SJSA1 (cell line): ENCODE measurements at places on chromosomes 4 and X.

- DNase-seq, result peak; percentile 83
These were observed 92.7 kb downstream of the SYNPO2 start for GRCh38 chr4:118981171-118981838.

- no peak for DNase-seq
These were observed 291.7 kb downstream of the FBXO8 start for GRCh38 chr4:173991814-173992213.

DNA sequence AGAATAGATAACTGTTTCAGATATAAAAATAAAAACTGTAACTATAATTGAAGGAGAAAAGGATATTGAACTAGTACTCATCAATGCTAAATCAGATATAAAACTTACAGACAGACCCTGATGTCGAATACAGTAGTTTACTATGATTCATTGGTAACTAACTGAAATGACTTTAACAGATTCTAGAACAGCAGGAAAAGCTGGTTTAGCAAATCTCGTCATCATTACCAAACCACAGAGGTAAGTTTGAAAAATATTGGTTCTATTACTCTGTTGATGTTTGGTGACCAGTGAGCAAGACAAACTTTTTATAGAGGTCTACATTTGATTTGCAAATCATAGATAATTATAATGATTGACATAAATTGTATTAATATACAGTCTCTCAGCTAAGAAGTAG is 551.4 kb upstream of the ADGRL3 start:
- no peak for DNase-seq

DNA sequence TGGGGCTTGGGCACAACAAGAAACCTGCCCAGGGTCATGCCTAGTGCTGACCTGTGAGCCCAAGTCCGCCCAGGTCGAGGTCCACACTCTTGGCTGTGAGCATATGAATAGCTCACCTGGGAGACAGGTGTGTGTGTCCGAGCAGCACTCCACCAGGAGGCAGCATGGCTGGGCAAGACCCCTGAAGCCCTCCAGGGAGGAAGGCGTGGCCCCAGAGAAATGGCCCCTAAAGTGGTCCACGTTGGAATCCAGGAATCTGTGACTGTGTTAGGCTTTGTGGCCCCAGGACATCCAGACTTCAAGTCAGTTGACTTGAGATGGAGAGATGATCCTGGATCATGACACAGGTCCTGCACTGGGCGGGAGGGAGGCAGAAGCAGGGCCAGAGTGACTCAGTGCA is 138.8 kb downstream of the CPZ start:
- DNase-seq, result peak; percentile 10

- DNase-seq, result no peak
These were observed 457.2 kb downstream of the GALNTL6 start for GRCh38 chr4:172270397-172270796.

- DNase-seq, result no peak
These were observed 182.0 kb downstream of the PALLD start for GRCh38 chr4:168678751-168679366.

GRCh38 chr4:6889101-6889735 is 20.4 kb upstream of the TBC1D14 start:
- no peak for DNase-seq

DNA sequence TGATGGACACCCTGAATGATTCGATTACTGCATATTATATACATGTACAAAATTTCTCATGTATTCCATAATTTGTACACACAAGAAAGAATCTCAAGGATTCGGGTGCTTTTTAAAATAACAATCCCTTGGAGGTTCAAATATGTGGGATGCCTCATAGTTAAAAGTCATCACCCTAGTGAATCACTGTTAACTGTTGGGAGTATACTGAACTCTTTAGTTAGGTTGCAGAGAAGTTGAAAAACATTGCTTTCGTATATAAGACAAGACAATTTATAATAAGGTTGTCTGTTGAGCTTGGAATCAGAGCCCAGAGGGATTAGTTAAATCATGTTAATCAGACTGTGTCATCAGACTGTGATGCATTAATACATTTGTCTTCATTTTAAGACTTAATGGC is 15.6 kb downstream of the DCK start:
- no peak for DNase-seq

- DNase-seq, result no peak
These were observed 212.0 kb upstream of the KLF3 start for GRCh38 chr4:38452009-38452408.

DNA sequence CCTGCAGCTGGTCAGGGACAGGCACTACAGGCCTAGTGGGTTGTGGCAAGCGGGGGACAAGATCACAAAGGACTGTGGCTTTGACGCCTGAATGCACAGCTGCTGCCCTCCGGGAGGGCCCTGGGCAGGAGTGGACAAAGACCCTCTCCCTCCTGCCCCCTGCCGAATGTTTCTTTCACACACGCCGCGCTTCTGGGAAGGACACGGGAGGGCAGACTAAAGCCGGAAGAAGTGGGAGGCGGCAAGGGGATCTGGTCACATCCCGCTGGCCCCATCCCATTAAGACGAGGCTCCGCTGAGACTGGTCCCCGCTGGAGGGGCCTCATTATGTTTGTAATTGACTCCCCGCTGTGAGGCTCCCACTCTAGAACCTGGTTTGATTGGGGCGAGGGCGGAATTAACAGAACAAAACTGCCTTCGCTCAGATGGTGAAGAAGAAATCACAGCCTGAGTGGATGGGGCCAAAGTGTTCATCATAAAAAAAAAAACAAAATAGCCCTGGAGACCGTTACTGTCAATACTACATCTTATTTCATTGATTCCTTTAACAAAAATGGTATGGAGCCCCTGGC is 37.8 kb upstream of the PSAPL1 start:
- DNase-seq, result no peak

GRCh38 chrX:136667446-136668168 is 19.6 kb downstream of the CD40LG start:
- DNase-seq, result no peak

DNA sequence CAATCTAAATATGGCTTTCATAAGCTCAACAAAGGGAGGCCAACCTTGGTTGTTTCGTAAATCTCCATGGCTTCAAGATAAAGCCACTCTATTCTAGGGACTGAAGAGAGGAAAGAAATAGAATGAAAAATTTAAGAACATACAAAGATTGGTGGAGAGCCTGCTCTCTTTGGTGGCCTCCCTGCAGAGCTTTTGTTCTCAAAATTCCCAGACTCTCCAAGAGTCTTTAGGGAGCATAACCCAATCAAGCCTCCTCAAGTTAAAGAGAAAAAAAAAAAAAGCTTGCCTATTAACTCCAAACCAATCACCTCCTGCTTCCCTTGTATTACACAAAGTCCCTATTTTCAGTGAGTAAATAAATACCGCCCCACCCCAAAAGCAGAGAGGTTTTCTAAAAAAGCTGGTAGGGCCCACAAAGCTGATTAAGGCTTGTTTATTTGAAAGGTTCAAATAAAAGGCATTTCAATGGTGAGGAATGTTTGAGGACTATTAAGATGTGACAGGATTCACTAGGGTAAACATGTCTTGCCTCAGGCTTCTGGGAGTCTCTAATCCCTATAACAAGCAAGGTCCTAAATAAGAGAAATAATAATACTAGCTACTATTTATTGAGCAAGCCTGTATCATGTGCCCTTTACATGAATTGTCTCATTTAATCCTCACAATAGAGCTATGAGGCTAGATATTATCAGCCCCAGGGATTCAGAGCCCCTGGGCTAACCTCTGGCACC is 71.6 kb downstream of the GPC3 start:
- DNase-seq, result peak; percentile 43

- DNase-seq, result no peak
These were observed 19.4 kb upstream of the STPG2 start for GRCh38 chr4:98162696-98163095.

DNA sequence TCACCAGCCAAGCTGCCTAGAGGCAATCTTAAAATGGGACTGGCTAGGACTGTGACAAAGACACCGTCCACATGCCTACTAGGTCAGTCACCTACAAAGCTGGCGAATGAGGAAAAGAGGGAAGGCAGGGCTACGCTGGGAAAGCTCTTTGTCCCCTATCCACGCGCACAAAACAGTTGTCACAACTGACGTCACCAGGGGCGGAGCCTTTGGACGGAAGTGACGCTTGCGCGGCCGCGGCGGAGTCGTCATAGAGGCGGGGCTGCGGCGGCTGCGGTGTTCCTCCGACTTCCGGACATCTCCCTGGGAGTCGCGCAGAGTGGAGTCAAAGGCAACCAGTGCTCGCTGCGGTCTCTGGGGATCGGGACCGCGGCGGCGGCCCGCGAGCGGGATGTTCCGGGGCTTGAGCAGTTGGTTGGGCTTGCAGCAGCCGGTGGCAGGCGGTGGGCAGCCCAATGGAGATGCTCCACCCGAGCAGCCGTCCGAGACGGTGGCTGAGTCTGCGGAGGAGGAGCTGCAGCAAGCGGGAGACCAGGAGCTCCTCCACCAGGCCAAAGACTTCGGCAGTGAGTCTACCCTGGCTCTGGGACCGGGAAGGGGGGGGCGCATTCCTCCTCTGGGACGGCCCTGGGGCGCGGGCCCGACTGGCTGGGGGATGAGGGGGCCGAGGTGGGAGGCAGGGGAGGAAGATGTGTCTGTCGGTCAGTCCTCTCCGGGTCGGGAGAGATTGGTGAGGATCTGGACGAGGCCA is at the start of gene SYAP1:
Gene SYAP1, plus strand, starts transcription at position 279 of the 751 bp plus-strand sequence. Its CDS starts 113 bp downstream, at position 392.
- DNase-seq, result peak; percentile 93

DNA sequence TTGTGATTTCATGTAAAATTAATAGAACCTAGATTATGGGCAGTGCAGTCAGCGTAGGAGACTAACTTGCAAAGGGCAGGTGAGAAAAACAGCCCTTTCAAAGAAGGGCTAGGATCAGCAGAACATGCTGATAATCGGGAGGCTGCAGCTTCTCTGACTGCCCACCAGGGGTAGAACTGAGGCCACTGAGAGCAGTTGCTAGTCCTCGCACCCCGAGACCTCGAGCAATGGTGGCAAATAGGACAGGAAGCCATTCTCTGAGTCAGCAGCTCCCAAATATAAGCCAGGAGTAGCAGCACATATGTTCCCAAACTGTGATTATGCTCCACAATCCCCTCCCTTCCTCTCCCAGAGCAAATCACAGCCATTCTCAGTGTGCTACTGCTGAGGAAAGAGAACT is 186.5 kb downstream of the MSL3 start:
- DNase-seq, result peak; percentile 52

DNA sequence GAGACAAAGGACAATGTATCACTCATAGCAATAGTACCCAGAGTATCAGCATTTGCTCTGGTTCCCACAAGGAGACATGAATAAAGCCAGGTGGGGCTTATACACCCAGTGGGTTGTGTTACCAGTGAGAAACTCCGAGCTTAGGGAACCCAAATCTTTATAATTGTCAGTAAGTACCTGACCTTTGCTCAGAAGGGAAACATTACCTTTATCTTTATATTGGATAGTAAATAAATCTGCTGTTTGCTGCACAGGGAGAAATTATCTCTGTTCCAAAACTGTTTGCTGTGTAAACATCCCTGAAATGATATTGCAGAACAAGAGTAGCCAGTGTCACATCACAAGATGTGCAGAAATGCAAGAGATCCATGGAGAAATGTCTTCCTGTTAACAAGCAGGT is 12.1 kb upstream of the SLAIN2 start:
- no peak for DNase-seq

DNA sequence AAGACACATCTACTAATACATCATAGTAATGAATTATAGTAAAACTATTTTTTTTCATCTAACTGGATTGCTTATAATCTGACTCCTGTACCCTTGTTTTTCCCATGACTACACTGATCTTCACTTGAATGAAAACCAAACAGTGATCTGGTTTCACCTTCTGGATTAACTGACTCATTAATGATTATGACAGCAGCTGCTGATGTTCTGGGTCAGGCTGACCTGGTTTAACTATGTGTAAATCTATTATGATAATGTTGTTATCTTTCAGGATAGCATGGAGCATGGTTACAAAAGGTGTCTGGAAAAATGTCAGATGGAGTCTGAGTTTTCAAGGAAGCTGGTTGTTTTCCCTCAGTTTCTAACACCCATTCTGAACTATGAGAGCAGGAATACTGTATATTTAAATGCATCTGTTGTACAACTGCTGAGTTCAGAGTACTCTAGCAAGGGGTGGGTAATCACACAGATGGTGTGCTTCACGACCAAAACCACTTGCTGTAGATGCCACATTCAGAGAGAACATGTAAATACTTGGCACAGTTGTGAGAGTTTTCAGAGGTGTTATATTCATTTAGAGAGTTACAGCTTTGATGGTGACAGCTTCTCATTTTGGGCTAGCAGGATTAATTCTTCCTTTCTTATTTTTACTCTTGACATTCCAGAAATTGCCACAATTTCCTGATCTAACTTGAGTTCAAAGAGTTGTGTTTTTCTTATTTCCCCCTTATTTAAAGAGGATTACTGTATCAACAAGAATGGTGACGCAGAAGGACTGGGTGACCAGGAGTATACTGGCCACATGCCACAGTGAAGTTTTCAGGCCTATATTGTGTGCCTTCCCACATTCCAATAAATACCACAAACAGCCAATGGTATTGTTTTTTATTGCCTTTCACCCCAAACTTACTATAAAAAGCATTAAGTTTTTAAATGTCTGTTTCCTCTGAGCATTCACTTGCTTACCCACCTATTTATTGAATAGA is 249.7 kb upstream of the TET2 start:
- DNase-seq, result no peak

- peak; percentile 9 for DNase-seq
These were observed 650.8 kb upstream of the FAM241A start for GRCh38 chr4:111494471-111494870.

DNA sequence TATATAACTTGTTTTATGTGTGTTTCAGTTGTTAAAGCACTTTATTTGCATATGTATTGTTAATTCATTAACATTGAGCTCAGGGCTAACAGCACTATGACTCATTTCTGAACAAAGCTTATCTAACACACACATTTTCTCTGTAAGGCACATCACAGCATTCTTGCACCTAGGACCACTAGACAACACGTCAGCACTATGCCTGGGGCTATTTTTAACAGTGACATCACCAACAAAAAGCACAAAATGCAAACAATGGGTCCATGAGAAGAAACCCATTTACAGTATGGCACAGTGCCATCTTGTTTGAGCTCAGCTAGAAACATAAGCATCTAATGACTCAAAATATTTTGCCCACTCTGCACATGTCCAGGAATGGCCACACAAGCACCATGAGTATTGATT is 124.4 kb downstream of the RELL1 start:
- DNase-seq, result no peak

DNA sequence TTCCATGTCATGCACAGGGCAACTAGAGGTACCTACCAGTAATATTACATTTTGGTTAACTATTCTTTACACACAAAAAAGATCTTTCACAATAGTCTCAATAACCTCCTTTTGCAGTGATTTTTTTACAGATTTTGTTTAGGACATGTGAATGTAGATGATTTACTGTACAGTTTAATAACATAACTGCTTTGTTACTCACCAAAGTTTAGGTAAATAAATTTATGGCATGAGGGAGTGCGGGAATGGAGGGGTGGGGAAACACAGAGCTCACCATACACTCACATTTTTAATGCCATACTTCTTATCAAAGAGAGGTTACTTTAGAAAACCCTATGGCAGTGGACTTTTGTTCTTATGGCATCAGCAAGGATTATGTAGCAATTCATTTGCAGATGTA is 93.1 kb upstream of the TEX13A start:
- DNase-seq, result no peak

DNA sequence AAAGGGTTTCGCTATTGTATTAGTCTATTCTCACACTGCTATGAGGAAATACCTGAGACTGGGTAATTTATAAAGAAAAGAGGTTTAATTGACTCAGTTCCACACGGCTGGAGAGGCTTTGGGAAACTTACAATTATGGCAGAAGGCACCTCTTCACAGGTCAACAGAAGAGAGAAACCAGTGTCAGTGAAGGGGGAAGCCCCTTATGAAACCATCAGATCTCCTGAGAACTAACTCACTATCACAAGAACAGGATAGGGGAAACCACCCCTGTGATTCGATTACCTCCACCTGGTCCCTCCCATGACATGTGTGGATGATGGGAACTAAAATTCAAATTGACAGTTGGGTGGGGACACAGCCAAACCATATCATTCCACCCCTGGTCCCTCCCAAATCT is 589.5 kb downstream of the CENPC start:
- no peak for DNase-seq
